ENCODE measurements at places on chromosomes 2 and 18.

GRCh38 chr2:156001851-156002250 lies 330.7 kb downstream of the NR4A2 start:
- no peak for DNase-seq

GRCh38 chr2:138782383-138782782 lies 2.2 kb upstream of the NXPH2 start:
- DNase-seq = no peak

GRCh38 chr2:45114221-45114955 lies 105.1 kb upstream of the SIX2 start:
- no peak for DNase-seq

DNA sequence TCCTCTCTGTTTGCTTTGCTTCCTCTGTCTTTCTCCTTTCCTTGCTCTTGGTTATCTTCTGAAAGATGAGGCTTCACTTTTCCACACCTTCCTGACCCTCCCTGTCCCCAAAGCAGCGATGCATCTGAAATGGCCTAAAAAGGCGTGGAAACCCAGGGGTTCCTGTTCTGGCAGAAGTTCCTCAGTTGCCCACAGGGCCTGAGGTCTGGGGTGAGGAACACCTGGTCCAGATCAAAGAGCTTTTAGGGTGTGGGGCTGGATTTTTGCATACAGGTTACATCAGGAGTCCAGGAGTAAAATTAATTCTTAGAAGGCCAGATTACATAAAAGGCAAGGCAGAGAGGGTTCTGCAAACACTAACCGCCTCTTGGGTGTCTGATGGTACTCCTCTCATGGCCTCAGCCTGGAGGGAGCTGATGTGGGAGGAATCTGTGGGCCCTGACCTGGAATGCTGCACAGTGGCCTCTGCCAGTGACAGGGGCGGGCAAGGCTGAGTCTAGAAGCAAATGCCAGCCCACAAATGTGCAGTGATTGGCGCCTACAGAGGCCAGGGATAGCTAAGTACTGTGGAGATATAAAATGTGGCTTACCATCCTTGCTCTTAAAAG lies 41.8 kb downstream of the INPP4A start:
- DNase-seq = no peak

DNA sequence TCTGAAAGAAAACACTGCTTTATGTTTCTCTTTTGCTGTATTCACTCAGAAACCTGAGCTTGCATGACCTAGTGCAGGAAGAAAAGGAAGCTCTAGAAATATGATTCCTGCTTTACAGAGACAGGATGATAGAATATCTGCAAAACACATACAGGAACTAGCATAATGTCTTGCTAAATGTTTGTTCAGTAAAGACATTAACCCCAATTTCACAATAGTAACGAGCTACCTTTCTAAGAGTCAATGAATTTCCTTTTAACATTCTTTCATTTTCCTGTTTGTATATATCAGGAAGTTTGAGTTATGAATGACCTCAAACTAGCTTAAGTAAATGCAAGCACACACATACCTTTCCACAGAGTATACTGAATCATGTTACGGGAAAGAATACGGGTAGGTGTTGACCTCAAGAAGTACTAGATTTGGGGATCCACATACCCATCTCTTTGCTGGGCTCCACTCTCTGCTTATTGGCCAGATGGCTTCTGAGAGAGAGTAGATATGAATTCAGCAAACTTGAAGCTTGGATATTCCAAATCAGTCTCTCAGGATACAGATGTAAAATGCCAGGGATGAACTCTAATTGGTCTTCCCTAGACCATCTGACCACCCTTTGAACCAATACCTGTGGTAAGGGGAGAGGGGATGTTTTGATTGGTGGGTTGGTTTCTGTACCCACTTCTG lies 18.2 kb upstream of the ACSL3 start:
- no peak for DNase-seq

GRCh38 chr2:203341741-203342310 lies 13.6 kb downstream of the ABI2 start:
- DNase-seq = no peak

GRCh38 chr2:56934866-56935265 lies 751.1 kb downstream of the CCDC85A start:
- no peak for DNase-seq

- DNase-seq = no peak
Measured at GRCh38 chr2:45957533-45958227, 306.2 kb downstream of the PRKCE start.

DNA sequence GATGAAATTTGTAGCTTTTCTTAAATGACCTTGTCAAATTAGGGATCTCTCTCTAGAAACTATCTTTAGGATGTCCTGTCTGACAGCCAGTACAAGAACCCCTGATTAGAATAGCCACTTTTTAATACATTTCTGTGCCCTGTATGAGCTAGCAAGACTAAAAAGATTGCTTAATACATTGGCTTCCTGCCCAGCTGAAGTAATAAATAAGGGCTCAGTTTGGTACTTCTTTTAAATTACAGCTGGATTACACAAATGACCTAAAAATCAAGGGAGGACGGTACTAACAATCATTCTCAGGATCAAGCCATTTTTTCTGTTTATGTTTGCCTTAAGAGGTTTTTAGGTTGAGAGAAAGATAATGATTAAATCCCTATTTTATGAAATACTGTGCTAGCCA lies 11.6 kb upstream of the OLA1 start:
- no peak for DNase-seq

- DNase-seq = no peak
Measured at GRCh38 chr2:127570282-127571250, 35.1 kb downstream of the MYO7B start.

DNA sequence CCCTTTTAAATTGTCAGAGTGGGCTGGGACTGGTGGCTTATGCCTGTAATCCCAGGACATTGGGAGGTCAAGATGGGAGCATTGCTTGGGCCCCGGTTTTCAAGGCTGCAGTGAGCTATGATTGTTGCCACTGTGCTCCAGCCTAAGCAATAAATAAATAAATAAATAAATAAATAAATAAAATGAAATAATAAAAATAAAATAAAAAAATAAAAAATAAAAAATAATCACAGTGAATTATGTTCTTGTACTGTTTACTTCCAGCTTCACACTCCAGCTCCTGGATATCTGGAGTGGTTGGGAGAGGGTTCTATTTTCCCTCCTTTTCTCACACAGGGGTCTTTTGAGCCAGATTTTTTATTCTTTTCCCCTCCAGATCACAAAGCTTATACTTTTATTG lies 26.2 kb upstream of the PNPT1 start:
- DNase-seq = no peak

DNA sequence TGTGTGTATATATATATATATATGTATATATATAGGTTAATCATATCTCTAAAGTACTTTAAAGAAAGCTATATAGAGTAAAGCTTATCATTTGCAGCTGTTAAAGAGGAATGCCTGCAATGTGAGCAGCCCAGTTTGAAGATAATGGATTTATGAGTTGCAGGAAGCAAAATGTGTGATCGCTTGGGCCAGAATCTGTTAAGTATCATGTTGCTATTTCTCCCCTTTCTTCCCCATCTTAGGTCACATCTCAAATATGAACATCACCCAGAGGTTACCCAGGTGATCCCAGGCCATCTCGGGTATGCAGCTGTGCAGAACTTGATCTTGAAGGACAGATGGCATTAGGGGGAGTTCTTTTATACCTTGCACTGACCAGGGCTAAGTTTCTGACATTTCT lies 316.5 kb downstream of the MTX2 start:
- no peak for DNase-seq

GRCh38 chr2:218895326-218895725 lies 14.7 kb downstream of the WNT10A start:
- DNase-seq = no peak

DNA sequence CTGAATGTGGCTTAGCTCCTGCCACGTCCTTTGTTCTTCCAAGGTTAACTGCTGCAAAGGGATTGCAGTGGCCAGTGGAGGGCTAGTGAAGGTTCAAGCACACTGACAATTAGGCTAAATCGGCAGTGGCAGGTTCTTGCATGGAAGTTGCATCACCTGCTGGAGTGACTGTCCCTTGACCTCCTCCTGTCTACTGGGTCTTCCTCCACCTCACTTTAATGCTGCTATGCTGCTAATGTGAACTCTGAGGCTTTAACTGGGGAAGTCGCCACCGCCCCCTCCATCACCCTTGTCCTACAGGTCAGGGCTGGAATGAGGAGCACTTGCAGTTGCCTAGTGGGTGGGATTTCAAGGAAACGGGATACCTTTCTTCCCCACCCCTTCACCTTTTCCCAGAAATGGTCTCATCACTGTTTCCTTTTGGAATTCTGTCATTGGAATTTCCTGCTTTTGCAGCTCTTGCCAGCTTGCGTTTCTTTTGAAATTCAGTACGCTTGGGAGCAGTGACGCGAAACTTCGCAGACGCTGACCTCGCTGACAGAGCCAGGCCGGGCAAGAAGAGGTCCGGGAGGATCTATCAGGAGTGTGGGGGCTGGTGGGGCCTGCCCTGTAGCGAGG lies 150.3 kb downstream of the SH3RF3 start:
- DNase-seq = no peak

GRCh38 chr2:109683452-109683851 lies 69.3 kb downstream of the SOWAHC start:
- DNase-seq = no peak

- DNase-seq = no peak
Measured at GRCh38 chr2:66982766-66983165, 414.4 kb upstream of the ETAA1 start.

DNA sequence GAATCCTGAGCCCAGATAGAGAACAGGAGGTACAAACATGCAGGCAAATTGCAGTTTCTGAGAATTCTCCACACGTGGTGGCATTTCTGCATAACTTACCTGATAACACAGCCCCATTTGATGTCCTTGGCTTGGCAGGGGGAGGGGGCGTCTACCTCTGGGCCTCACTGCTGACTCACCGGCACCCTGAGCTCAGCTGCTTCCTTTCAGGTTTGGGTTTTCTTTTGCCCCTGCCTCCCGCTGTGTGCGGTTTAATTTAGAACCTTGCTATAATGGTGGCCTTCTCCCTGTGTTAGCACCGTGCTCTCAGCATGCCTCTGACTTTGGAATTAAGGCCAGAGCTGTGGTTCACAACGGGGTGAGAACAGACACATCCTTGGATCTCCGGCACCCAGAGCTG lies 4.4 kb downstream of the CTIF start:
- DNase-seq = no peak

DNA sequence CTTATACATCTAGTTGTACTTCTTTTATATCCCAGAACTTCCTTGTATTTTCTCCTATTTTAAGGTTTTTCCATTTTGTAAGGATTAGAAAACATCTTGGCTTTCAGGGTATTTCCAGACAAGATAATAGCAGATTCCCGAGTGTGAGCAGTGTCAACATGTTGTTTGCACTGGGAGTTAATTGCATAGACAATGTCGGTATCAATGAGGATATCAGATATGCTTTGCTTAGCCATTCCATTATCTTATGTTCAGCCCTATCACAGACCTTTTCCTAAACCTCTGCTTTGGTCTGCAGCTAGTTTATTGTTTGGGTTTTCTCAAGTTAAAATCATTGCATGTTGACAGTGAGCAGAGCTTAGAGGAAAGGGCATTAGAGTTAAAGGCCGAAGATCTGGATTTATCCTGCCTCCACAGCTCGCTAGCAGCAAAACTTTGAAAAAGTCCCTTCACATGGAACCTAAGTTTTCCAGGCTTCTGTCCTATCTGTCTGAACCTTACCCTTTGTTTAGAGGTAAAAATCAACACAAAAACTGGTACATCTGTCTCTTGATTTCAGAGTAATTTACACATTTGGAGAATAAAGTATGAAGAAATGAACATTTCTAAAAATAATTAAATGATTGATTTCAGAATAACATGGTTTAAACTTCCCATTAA lies 355.4 kb downstream of the KIAA1328 start:
- no peak for DNase-seq

- DNase-seq = no peak
Measured at GRCh38 chr2:239824866-239825704, 200.1 kb downstream of the NDUFA10 start.

DNA sequence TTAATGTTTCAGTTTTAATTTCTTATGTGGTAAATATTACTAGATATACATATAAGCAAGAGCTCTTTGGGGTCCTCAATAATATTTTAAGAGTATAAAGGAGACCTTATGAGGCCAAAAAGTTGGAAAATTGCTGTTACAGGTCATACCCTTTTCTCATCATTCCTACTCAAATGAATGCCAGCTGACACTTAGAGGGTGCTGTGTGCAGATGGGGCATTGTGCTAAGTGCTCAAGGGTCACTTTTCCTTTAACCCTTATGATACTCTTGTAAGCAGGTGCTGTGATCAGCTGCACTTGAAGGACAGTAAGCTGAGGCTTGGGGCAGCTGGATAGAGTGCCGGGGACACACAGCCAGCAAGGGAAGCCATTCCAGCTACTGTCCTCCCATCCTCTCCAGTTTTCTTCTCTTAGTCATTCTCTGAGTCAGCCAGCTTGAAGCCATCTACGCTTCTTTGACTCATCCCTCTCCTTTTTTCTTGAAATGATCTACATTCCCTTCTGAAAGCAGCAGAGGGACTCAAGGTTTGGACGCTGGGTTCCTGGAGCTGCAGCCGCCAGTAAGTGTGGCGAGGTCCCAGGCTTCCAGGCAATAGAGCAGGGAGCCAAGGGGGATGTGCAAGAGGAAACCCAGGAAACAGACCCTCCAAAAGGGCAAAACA lies 42.0 kb upstream of the CREB1 start:
- no peak for DNase-seq

GRCh38 chr2:219243291-219243761 lies 1.9 kb downstream of the GLB1L start:
- no peak for DNase-seq

GRCh38 chr2:64311948-64312621 lies 141.9 kb upstream of the LGALSL start:
- peak; percentile 54 for DNase-seq

GRCh38 chr2:113182471-113183260 lies 8.9 kb downstream of the PSD4 start:
- DNase-seq = no peak

DNA sequence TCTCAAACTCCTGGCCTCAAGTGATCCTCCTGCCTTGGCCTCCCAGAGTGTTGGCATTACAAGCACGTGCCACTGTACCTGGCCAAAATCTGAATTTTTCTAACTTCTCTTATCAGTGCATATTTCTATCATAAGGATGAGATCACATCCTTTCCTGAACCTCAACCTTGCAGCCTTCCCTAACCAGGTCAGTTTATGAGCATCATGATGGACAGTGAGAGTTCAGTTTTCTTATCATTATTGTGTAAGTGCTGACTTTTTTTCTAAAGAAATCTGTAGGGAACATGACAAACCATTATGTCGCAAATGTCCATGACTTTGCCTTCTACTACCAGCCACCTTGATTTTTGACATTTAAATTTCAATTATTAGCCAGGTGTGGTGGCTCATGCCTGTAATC lies 31.5 kb downstream of the MRPL33 start:
- DNase-seq = no peak

- DNase-seq = no peak
Measured at GRCh38 chr2:236570081-236570868, 650 bp downstream of the ACKR3 start.

DNA sequence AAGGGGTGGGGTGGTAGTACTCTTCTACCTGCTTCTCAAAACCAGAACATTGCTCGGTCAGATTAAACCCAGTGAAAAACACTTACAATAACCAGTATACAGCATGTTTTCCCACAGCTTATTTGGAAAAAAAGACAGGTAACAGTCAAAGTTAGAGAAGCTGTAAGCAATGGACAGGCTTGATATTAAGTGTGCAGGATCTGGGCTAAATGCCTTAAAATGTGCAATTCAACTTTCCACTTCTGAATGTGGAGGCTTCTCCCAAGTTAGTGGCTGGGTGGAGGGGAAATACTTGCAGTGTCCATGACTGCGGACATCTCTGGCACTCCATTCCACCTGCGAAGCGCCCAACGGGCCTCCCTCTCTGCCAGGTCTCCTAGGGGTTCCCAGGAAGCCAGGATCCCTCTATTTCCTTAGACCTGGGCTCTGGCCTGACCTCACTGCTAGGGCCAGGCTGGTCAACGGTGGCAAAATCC lies 5.3 kb downstream of the ZEB2 start:
- DNase-seq = no peak
